Activated naive CD4-positive, alpha-beta T cell (primary cell): ENCODE measurements at places on chromosomes 16 and 17.

- no peak for DNase-seq
Observed at GRCh38 chr16:85825326-85825725, 25.8 kb downstream of the COX4I1 start.

GRCh38 chr17:68035523-68036303 is at the start of gene KPNA2:
TSS of gene KPNA2 (plus strand) at chr17:68035735. CDS start at chr17:68037133, 1,398 bp downstream.
- DNase-seq: peak; percentile 81

DNA sequence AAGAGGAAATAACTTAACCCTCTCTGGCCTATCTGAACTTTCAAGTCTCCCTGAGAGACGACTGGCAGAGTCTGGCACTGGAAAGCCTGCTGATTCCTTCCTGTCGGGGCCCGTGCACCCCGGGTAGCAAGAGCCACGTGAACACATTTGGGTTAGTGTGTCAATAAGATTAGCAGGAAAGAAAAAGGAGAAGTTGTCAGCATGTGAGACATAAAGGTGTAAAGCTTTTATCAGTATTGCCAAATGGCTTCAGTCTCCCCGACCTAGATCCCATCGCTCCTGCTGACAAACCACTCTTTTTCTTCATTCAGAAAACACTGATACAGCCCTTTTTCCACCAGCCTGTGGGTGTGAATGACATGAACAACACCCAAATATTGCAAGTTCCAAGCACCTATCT is 74.4 kb downstream of the CCT6B start:
- no peak for DNase-seq

GRCh38 chr17:72588561-72588960 is 467.7 kb downstream of the SOX9 start:
- no peak for DNase-seq

DNA sequence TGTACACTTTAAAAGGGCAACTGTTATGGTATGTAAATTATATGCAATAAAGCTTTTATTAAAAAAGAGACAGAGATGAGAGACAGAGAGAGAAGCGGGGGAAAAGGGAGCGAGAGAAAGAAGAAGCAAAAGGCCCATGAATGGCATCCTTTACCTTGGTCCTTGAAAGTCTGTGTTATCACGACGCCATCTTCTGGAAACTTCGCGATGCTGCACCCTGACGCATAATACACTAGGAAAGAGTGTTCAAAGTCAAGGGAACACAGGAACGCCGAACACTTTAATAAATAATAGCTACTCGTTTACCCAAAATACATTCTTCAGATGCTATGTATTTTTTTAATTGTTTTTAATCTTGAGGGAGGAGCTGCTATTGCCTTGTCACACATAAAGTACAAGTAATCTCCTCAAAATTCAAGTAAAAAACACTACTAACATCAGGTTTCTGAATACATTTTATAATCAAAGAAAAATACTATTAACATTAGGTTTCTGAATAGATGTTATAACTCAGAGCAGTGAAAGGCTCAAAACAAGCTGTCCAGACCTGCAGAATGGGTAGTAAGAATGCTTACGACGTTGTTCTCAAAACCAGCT is 23.0 kb upstream of the SLC38A8 start:
- no peak for DNase-seq

- DNase-seq: no peak
Observed at GRCh38 chr16:78930561-78930960, 670.0 kb downstream of the MAF start.

DNA sequence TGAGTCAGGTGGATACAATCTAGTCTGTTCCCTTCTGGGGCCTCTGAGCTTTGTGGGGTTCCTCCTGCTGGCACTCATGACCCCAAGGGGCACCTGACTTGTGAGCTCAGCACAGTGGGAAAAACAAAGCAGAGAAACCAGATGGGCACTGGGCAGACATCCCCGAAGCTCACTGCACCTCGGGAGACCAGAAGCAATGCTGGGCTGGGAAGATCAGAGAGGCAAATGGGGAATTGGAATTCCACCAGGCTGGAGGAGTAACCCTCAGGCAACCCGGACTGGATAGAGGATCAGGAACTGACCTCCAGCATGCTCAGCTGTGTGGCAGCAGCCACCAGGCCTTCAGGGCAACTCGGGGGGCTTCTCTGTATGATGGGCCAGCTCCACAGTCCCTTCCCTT is 50.3 kb downstream of the ABCC12 start:
- DNase-seq: no peak

DNA sequence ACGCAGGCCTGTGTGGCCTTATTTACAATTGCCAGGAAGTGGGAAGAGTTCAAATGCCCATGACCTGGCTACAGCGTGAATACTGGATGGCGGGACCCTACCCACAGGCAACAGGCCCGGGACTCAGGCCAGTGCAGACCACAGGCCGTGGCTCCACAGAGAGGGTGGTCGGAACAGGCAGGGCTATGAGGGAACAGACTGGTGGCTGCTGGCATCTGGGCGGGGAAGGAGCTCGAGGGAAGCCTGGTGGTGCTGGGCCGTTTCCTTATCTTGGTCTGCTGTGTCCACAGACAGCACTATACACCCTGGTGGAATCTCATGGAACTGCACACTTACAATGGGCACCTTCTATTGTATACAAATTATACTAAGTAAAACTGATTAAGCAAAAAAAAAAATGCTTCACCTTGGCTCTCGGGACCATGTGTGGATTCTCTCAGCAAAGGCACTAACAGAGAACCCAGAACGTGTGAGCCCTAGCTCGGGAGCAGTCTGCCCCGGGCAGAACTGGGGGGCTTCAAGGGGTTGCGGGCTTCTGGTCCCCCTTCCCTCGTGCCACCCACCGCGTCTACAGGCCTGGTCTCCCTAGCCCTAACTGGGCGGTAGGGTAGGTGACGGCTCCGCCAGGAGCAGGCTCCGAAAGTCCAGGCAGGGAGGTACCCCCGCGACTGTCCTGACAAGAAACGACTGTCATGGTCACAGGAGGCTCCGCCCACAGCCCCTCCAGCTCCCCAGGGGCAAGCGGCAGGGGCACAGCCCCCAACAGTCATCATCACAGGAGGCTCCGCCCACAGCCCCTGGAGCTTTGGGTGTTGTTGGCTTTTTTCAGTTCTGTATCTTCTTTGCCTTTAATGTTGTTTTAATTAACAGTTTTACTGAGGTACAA is 21.8 kb downstream of the CEP131 start:
- DNase-seq: no peak

DNA sequence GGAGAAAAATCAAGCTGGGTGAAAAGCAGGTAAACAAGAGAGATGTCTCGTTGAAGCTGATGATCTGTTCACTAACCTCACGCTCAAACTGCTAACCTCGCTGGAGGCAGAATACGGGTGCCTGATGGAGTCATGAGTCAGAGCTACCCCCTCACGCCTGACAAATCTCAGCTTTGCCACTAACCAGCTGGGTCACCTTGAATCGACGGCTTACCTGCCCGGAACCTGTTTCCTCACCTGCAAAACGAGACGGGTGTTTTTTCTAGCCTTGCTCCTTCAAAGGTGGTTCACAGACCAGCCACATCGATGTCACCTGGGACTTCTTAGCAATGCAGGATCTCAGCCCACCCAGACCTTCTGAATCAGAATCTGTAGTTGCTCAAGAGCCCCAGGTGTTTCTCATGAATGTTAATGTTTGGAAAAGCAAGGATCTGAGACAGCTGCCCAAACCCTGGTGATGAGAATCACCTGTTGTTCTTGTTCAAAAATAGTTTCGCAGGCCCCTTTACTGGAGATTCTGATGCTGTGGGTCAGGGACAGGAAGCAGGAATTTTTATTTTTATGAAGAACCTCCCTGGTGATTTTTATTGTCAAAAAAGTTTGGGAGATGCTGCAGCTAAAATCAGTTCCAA is 56.9 kb downstream of the MARCHF10 start:
- no peak for DNase-seq

GRCh38 chr17:78130090-78130436 is 508 bp upstream of the TMC8 start:
- DNase-seq: no peak

DNA sequence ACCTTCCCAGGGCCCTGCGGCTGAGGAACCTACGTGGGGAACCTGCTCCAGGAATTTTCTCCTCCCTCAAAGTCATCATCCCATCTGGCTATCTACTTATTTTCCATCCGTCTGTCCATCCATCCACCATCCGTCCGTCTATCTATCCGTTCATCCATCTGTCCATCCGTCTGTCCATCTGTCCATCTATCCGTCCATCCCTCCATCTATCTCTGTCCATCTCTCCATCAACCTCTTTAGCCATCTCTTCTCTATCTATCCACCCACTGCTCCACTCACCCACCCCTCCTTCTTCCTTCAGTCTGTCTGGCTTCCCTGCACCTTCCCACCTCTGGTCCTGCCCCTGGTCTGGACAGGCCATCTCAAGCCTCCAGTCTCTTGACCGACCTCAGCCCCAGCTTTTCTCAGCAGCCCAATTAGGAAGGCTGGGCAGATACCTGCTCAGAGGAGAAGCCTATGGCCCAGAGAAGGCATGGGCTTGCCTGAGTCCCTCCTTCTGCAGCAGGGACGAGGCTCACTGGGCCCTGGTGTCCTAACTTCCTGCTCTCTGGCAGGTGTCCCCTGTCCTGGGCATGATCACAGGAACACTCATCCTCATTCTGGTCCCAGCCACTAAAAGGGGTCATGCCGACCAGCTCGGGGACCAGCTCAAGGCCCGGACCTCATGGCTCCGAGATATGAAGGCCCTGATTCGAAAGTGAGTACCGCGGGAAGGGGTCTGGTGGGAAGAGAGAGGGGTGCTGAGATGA is 23.0 kb downstream of the MYBBP1A start:
- no peak for DNase-seq

GRCh38 chr16:57748596-57748995 is 13.0 kb downstream of the KATNB1 start:
- no peak for DNase-seq

GRCh38 chr16:57358086-57358420 is 530 bp upstream of the CCL22 start:
- no peak for DNase-seq

DNA sequence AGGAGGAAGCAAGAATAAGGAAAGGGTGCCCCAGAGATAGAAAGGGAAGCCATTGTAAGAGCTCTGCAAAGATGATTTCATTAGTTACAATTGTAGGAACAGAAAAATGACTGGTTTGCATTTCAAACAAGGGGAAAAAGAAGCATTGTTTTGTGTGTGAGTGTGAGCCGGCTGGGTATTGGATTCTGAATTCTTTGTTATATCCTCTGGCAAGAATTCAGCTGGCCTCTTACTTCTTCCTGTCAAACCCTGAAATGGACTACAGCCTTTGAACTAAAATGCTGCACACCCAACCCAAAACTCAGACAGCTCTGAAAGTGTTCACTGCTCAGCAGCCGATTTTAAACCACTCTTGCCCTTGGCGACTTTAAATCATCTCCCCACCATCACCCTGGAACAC is 461.3 kb downstream of the PMP22 start:
- no peak for DNase-seq

GRCh38 chr17:28497931-28498330 is 8.2 kb upstream of the FOXN1 start:
- DNase-seq: no peak

GRCh38 chr17:35738519-35739133 is 7.2 kb downstream of the RASL10B start:
- no peak for DNase-seq

- DNase-seq: no peak
Observed at GRCh38 chr16:81136390-81137335, 40.5 kb upstream of the GCSH start.

GRCh38 chr16:24978370-24978914 is 36.7 kb downstream of the ARHGAP17 start:
- DNase-seq: no peak

DNA sequence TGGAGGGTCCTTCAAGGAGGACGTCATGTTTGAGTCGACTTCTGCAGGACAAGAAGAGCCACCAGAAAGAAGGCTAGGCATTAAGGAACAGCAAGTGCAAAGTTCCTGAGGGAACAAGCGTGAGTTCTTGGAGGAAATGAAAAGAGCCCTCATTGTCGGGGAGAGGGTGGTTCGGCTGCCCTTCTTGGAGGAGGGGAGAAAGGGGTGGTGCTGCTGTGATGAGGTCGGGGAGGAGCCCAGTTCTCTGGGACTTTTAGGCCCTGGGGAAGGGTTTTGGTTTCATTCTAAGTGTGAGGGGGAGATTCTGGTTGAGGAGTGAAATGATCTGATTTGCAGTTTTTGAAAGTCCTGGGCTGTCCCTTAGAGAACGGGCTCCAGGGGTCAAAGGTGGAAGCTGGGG is 4.1 kb downstream of the BICDL2 start:
- DNase-seq: no peak

DNA sequence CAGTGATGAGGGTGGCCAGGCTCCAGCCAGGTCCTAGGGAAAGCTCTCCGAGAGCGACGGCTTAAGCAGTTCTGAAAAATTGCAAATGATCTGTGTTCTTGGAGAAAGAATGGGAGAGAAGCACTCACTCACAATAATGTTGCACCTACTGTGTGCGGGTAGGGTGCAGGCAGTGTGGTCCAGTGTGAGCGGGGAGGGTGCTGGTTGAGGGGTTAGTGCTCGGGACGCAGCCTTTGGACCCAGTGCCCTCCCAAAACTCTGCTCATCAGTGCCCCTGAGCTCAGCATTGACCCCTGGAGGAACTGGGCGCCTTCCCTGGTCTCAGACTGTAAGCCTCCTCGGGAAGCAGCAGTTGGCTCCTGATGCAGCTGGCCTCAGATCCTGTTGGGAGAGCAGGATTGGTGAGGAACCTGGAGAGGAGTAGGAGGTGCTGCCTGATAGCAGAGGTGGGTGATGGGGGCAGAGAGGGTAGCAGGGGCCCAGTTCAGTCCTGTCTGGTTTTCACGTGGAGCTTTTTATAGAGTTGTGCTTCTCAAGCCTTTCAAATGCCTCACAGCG is 23.6 kb upstream of the ZNF750 start:
- DNase-seq: no peak

GRCh38 chr16:54418903-54419302 is 132.3 kb upstream of the IRX3 start:
- DNase-seq: no peak
